ENCODE measurements at places on chromosomes 7 and 10.

DNA sequence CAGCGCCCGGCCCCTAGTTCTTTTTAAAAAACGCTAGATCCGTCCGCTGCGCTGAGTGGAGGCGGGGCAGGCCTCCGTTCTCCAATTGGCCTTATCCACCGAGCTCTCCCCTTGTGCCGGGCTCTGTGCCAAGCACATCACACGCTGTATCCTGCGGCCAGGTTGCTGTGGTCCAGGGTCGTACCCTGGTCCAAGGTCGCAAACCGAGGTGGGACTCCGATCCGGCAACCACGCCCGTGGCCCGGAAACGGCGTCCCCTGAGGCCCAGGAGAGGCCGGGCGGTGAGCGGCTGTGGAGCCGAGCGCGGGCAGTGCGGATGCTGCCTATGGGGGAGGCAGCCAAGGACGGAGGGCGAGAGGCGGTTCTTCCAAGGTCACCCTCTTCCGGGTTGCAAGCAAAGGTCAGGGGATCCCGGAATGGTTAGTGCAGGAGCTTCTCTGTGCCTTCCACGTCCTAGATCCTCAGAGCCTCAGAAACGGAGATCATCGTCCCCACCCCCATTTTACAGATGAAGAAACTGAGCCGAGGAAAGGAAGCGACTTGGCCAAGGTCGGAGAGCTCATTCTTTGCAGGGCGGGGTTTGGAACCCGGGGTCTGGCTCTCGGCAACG lies 72.4 kb upstream of the LRRC4 start:
- no peak for DNase-seq

GRCh38 chr7:36232971-36233550 lies 80.0 kb downstream of the EEPD1 start:
- DNase-seq = no peak

DNA sequence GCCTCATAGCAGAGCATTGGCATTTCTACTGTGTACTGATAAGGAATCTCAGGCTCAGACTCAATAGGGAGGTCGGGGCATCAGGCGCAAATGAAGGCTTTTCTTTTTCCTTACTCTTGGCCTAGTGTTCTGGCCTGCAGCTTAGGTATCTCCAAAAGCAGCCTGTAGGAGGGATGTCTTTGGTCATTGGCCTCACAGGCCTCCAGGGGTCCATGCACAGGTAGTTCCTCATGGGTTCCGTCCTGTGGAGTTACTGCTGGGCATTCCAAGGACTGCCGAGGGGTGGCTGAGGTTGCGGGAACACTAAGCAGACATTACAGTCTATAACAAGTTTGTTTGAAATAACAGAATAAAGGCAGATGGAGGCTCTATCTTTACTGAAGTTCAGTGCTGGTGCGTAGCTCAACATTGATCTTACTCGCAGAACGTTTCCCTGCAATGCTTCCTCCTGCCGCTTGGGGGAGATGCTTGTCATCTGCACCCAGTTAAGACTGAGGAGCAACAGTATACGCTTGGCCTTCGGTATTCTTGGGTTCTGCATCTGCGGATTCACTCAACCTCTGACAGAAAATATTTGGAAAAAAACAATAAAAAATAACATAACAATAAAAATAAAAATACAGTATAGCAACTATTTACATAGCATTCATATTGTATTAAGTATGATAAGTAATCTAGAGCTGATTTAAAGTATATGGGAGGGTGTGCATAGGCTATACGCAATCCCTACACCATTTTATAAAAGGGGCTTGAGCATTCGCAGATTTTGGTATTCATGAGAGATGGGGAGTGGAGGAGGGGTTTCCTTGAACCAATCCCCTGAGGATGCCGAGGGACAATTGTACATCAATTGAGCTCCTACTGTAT lies 58.9 kb downstream of the SH2D4B start:
- DNase-seq = peak; percentile 11

GRCh38 chr7:80699721-80700256 lies 61.3 kb downstream of the CD36 start:
- no peak for DNase-seq

DNA sequence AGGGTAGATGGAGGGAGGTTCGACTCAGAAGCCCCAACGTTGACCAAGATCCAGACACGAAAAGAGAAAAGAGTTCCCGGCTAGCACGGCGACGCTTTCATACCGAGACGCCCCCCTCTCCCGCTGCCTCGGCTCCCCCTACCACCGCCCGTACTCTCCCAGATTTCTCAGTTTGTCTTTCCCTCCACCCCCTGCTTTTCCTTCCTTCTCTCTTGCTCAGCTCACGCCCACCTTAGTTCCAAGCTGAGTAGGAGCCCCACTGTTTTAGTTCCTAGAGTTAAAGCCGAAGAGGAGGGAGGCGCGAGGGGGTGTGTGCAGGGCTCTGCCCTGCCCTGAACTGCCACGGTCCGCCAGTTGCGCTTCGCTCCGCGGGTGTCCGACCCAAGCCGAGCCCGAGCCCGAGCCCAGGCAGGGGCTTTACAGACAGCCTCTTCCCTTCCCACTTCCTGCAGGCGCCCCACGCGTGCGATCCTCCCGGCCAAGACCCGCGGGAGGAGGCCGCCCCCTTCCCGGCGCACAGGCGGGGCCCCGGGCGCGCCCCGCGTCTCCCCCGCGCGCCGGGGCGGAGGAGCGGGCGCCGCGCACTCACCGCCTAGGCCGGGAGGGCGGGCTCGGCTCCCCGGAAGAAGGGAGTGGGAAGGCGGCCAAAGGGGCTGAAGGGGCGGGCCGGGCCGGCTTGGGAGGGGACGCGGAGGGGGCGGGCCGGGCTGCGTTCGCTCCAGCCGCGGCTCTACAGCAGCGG lies at the start of gene EPHB6:
Gene EPHB6 (plus strand): TSS at position 705 of the 742 bp plus-strand sequence. CDS start 8,152 bp downstream, outside the sequence.
- DNase-seq = peak; percentile 45

DNA sequence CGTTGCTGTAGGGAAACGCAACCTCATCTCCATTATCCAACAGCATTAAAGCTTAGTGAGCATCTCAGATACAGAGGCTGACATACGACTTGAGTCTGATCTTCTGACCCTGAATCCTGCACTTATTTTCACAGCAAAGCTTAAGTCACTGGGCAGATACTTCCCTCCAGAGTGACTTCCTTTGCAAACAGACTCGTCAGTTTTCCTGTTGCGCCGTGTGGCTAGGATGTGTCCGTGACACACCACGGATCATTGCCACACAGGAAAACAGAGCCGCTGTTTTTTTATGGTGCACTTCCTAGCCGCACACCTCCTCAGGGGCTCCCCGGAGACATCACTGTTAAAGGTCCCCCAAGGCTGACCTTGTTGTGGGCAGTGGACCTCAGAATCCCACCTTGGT lies 94.9 kb upstream of the MKI67 start:
- DNase-seq = no peak

DNA sequence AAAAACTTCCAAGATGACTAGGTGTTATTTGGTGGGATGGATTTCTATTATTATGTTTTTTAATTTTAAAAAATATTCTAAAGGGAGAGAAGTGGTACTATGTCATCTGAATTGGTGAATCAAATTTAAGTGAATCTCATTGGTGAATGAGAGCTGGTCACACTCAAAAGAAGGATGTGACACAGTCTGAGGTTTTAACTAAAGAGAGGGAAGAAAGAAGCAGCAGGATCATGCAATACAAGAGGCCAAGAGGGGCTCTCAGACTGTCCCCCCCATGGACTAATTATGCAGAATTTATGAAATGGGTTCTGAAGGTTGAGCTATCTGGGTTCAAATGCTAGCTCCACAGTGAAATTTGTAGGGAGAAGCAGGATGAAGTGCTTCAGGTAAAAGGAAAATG lies 16.2 kb downstream of the MACC1 start:
- DNase-seq = no peak

DNA sequence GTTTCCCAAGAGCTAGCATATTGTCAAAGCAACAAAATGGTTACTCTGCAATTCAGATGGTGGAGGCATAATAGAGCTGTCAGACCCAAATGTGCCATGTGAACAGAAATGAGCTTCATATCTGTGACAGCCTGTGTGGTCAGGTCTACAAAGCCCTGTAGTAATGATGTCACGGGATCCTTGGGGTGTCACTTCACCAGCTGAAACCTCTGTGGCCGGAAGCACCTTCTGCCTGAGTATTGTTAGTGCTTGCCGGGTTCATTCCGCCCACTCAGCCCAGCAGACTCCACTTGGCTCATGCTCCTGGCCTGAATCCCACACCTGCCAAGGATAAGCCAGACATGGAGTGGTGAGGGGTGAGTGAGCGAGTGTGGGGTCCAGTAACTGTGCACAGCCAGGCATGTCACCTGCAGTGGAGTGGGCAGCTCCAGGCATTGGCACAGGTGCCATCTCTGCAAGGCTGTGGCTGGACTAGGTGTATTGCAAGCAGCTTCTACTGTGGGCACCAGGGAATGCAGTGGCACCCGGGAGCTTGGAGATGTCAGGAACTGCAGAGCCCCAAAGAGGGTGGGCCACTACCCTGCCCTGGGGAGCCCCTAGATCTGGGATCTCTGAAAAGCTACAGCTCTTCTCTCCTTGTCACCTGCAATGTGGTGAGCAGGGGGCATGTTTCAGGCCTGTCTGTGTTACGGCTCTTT lies 341.9 kb upstream of the CHRM2 start:
- no peak for DNase-seq

- no peak for DNase-seq
Measured at GRCh38 chr7:13179775-13180523, 492.5 kb downstream of the ARL4A start.

- no peak for DNase-seq
Measured at GRCh38 chr7:80640846-80641245, 2.4 kb downstream of the CD36 start.

DNA sequence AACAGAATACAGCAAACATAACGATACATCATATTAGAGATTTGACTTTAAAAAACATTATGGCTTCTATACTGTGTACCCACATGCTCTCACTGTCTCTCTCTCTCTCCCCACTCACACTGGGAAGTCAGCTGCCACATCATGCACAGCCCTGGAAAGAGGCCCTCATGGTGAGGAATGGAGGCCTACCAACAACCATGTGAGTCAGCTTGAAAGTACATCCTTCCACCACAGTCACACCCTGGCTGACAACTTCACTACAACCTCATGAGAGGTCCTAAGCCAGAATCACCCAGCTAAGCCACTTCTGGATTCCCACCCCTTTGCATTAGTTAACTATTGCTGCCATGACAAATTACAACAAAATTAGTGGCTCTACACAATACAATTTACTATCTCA lies 23.3 kb upstream of the GPR22 start:
- no peak for DNase-seq

GRCh38 chr7:47044625-47045024 lies 537.3 kb downstream of the TNS3 start:
- DNase-seq = no peak

DNA sequence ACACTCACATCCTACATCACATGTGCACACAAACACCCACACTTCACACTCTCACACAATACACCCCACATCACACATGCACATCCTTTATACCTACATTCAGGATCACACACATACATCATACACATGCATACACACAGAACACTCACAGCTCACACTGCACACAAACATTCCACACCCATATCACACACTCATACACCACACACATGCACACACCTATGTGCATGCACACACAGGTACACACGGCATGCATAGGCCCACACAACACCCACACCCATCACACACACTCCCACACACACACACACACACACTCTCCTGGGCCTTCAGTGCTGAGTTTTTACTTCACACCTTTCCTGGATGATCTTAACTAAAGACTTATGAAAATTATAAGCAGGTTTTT lies 220.5 kb downstream of the DNAJB6 start:
- peak; percentile 0 for DNase-seq

GRCh38 chr7:78437118-78437517 lies 638.5 kb downstream of the PHTF2 start:
- DNase-seq = no peak

GRCh38 chr7:126016722-126017121 lies 1087.1 kb upstream of the POT1 start:
- no peak for DNase-seq

- no peak for DNase-seq
Measured at GRCh38 chr10:110600487-110601101, 33.1 kb downstream of the SMC3 start.

GRCh38 chr7:138254444-138254843 lies 178.2 kb downstream of the AKR1D1 start:
- no peak for DNase-seq

GRCh38 chr10:30285970-30286369 lies 63.1 kb downstream of the MTPAP start:
- no peak for DNase-seq

DNA sequence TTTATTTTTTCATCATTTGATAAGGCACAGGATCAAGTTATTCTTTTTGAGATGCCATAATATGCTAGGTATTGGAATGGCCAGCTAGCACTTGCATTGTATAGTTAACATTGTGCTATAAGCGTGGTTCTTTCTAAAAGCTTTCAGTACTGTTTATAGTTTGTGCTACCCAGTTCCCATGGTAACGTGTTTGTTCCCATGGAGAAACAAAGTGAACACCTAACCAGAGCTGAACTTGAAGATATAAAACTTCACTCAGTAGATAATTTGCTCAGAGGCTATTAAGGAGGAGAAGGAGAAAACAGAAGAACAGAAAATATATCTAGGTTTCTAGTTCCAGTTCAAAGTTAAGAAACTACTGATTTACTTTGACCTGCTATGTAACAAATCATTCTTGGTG lies 23.6 kb upstream of the ITGB8 start:
- no peak for DNase-seq

DNA sequence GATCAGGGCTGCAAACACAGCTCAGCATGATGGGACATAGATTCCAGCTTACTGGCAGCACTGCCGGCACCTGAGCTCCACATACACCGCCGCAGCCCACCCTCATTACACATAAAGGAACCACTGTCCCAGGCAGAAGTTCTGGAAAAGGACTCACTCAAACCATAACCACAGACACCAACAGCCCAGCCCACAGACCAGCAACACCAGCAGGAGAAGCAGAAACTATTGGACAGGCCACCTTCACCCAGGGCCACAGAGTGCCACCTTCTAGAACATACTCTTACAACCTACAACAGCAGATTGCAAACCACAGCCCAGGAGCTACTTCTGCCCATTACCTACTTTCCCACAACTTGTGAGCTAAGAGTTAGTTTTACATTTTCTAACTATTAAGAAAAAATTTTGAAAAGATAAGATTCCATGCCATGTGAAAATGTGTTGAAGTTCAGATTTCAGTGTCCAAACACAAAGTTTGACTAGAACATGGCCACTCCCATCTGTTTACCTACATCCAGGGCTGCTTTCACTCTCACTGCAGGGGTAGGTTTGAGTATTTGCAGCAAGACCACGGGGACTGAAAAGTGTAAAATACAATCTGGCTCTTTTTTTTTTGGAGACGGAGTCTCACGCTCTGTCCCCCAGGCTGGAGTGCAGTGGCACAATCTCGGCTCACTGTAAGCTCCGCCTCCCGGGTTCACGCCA lies 153.0 kb downstream of the TNS3 start:
- no peak for DNase-seq

- no peak for DNase-seq
Measured at GRCh38 chr7:156609010-156609877, 31.3 kb upstream of the RNF32 start.

GRCh38 chr7:108576116-108576515 lies 6.4 kb downstream of the DNAJB9 start:
- DNase-seq = no peak

DNA sequence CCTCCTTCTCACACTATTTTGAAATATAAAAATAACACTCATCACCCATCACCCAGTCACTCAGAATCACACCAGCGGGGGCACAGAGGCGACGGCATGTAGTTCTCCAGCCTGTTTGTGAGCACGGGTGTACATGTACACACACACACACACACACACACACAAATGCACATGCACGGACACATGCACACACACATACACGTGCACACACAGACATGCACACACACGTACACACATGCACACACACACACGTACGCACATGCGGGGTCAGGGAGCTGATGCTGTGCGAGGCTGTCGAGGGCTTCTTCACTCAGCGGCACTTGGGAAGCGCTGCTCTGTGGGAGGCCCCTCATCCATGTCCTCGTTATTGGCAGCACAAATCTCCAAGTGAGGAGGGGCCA lies 178.8 kb downstream of the ELFN1 start:
- DNase-seq = no peak
